ENCODE measurements at places on chromosomes 7 and 10.
A peak's percentile ranks its signal among the peaks of the same experiment; 100 is the strongest.

GRCh38 chr10:120644556-120645410 is 187.8 kb downstream of the PLPP4 start:
- no peak for DNase-seq

DNA sequence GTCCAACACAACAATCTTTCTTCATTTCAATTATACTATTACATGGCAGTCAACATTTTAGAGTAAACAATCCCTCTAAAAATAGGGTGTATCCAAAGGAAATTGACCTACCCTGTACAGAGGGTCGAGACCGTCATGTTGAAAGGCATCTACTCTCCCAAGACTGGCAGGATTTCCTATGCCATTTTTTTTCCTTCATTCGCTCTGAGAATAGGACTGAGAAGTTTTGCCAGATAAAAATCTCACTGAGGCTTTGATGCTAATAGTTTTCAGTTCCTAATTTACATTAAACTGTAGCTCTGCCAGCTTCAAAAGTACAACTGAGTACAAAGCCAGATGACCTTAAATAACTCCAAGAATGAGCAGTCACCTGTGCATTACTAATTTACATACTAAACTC is 84.5 kb upstream of the SEMA3C start:
- no peak for DNase-seq

DNA sequence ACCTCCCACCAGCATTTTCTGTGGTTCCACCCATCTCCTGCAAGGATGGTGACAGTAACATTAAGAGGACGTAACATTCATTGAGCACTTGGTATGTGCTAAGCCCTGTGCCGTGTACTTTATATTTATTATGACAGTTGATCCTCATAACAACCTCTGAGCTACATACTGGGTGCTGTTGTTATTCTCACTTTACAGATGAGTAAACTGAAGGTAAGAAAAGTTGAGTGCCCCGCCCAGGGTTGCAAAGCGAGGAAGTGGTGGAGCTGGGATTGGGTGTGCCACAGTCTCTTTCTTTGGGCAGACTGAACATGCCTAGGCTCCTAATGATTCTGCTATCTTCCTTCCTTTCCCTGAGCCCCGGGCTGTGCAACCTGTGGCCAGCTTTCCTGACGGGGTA is 107.4 kb downstream of the SH3PXD2A start:
- DNase-seq, result no peak

DNA sequence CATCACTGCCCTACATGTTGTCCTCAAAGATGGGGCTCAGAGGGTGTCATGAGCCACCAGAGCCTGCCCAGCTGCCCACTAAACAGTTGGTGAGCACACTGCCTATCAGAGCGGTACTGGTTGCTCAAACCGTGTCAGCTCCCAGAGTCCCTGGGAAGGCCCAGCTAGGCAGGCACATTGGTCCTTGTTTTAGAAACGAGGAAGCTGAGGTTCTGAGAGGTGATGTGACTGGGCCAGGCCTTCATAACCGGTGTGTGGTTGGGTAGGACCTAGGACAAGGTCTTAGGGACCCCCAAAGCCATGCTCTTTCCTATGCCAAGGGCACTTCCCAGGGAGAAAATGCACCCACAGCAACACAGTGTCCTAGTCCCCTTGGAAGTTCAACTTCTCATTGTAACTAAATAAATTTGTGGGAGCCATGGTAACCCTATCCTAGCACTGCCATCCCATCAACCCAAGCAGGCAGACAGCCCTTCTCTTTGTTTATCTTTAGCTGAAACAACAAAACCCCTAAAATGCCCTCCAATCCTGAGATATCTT is 174.7 kb upstream of the PDE1C start:
- DNase-seq, result no peak

- DNase-seq, result peak; percentile 62
Measured at GRCh38 chr7:106216517-106216922, 68.3 kb downstream of the NAMPT start.

DNA sequence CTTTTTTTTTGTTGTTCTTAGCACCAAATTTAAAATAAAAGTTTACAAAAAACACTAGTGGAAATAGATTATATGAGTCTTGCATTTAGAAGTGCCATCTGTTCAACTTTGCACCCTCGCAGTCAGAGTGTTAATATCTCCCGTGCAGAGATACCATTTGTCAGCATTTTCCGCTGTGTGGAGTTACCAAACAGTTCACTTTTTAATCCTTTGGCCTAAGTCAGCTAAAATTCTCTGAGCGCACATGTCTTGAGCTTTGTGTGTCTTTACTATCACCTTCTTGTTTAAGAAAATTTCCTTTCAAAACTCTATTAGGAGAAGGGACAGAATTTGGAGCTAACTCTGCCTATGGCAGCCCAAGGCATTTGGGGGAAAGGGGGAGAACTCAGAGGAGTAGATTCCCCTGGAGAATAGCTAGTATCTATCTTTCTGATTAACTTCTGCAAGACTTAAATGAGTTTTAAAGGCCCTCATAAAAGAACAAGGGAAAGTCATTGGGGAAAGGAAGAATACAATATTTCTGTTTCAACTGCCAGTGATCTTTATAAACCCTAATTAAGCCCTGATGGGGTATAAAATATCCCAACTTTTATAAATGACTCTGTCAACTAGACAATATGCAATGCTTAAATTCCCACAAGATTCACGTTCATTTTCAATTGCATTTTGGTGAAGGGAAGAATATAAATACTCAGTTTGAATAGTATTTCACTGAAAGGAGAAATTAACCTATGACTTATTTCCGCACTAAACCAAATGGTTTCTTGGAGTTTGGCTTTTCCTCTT is 114.9 kb upstream of the RAB11FIP2 start:
- DNase-seq, result no peak

DNA sequence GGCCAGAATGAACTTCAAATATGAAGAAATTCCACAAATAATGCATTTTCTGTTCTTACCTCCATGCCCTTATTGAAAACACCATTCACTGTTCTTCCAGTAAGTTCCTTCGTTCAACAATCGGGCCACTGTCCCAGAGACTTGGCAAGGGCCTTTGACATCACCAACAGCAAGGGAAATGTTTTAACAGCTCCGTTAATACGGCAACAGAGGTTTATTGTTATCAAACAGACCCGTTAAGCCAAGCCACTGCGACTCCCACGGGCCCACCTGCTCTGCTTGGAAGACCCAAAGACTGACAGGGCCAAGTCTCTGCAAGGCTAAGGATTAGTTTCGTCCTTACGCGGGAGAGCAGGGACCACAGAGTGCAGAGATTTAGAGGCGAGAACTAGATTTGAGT is 43.4 kb upstream of the LYZL1 start:
- DNase-seq, result no peak

GRCh38 chr10:108521827-108522492 is 1357.5 kb upstream of the SORCS1 start:
- no peak for DNase-seq

DNA sequence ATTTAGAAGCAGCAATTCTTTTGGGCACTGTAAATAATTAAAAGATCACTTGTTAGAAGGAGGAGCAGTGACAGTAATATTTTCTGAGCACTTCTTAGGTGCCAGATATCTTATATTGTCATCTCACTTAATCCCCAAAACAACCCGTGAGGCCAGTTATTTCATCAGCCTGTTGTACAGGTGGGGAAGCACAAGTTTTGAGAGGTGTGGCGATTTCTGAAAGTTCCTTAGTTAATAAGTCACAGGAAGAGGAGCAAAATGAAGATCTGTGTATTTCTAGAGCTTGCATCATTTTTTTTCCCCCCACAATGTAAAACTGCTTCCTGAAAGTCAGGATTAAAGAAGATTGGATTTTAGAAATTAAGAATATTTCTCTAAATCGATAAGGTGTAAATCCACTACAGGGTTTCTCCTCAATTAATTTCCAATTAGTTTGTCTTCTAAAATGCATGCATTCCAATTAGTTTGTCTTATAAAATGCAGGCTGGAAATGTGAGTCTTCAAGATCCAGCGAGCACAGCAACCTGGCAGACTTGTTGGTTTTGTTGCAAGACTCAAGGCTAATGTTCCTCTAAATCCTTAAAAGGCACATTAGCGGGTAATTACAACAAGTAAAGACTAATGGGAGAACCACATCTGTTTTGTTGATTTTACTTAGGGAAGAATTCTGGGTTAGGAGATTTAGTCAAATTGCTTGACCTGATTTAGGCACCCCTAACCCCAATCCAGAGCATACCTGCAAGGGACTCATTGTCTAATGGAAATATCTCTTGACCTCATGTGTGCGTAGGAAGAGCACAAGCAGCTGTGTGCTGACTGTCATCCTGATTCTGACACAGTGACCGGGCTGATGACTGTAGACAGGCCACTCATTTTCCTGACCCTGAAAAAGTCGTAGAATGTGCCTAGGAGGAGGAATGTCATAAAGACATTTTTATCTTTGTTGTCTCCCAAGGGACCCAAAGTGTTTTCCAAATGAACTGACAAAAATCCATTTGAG is 272.0 kb downstream of the BAMBI start:
- DNase-seq, result no peak

DNA sequence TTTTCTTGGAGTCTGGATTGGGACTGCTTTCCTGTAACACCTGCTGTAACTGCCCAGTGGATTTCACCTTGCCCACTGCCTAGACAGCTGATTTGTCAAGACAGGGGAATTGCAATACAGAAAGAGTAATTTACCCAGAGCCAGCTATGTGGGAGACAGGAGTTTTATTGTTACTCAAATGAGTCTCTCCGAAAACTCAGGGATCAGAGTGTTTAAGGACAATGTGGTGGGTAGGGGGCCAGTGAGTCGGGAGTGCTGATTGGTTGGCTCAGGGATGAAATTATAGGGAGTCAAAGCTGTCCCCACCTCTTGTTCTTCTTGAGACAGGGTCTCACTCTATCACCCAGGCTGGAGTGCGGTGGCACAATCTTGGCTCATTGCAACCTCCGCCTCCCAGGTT is 25.2 kb upstream of the BNIP3 start:
- no peak for DNase-seq

DNA sequence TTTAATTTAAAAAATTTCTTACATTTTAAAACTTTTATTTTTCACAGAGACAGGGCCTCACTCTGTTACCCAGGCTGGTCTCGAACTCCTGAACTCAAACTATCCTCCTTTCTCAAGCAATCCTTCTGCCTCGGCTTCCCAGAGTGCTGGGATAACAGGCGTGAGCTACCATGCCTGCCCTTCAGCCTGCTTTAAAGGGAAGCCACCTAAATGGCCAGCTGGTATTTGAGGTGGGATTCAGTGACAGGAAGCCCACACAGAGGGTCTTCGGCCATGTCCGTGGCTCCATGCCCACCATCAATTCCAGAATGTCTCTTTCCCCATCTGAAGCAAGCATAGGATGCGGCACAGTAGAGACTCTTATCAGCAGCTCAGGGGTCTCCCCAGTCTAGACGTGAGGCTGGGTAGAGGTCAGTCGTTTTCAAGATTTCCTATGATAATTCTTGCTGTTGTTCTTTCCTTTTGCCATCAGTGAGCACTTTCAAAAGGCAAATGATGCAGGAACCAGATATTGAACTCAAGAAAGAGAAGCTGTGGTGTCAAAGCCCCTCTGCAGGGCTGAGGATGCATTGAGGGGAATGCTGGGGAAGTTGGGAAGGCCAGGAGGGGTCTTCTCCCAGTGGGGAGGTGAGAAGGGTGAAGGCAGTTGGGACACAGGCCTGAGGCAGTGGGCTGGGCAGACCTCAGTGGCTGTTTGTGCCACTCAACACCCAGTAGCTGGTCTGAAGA is 291.5 kb upstream of the IGFBP3 start:
- no peak for DNase-seq

DNA sequence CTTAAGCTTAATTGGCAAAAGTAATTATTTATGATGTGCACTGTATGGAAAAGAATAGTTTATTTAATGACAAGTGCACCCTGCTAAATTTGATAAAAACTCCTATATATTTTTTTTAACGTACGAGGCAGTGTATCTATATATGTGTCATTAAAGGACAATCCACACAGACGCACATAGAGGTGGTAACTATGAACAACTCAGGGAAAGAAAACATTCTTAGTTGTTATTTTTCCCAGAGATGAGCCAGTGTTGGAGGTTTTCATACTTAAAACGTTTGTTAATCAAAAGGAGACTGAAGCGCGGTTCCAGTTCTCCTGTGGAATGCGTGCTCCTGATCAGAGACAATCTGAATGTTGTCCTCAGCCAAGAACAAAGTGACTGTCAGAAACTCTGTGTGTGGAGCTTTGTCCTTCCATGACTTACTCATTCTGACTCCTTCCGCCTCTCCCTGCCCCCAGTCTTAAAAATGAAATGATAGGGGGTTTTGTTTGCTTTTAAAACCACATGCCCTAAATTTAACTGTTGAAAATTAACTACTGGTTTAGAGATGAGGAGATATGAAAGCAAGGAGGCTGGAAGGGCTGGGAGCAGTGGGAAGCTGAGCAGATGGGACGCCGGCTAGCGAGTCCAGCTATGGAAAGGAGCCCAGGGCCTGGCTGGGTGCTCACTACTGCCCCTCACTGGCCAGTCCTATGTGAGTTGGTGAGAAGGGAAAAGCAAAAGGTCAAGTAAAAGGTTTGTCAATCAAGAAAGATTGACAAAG is 99.6 kb downstream of the SVIL start:
- peak; percentile 79 for DNase-seq

DNA sequence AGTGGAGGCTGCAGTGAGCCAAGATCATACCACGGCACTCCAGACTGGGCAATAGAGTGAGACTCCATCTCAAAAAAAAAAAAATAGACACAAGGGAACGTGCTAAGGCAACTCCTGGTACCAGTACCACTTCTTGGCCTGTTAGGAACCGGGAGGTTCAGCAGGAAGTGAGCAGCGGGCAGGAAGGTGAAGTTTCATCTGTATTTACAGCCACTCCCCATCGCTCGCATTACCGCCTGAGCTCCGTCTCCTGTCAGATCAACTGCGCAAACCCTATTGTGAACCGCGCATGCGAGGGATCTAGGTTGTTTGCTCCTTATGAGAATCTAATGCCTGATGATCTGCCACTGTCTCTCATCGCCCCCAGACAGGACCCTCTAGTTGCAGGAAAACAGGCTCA is 69.9 kb upstream of the FOXK1 start:
- no peak for DNase-seq

DNA sequence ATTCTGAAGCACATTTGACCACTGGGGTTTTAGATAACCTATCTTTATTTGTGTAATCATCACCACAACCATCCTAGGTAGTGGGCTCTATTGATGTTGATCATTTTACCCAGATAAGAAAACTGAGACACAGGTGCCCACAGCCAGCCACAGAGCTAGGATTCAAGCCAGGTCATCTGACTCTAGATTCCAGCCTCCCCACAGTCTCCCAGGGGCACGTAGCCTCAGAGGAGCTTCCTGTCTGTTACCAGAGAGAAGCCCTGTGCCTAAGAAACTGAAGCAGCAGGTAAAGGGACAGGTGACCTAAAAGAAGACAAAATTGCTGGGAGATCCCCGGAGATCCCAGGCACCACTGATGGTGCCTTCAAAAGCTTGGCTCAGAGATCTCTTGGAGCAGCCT is 55.8 kb downstream of the ALOX5 start:
- DNase-seq, result no peak

GRCh38 chr7:46360296-46360695 is 439.2 kb upstream of the IGFBP3 start:
- no peak for DNase-seq

- no peak for DNase-seq
Measured at GRCh38 chr7:95910341-95910740, 138.0 kb downstream of the DYNC1I1 start.

GRCh38 chr10:33521062-33521461 is 186.6 kb upstream of the NRP1 start:
- DNase-seq, result peak; percentile 51

- DNase-seq, result no peak
Measured at GRCh38 chr10:99964791-99965190, 45.0 kb downstream of the DNMBP start.

- peak; percentile 55 for DNase-seq
Measured at GRCh38 chr10:93334901-93335327, 147.2 kb downstream of the MYOF start.
